ENCODE measurements at places on chromosomes 6 and 20.

DNA sequence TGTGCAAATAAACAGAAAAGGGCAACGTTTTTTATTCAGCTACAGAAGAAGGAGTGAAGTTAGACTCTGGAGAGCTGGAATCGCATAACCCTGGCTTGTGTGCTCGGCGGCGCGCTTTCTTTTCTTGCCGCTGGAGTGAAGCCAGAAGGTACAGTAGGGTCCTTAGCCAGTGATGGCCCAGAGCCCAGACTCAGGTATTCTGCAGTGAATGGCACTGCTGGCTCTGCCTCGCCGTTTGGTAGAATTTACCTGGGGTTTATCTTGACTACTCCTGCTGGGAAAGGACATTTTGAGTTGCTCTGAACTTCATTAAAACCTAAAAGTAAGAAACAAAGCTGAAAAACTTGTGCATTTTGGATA, 56.9 kb upstream of the TIAM2 start:
- DNase-seq = no peak

DNA sequence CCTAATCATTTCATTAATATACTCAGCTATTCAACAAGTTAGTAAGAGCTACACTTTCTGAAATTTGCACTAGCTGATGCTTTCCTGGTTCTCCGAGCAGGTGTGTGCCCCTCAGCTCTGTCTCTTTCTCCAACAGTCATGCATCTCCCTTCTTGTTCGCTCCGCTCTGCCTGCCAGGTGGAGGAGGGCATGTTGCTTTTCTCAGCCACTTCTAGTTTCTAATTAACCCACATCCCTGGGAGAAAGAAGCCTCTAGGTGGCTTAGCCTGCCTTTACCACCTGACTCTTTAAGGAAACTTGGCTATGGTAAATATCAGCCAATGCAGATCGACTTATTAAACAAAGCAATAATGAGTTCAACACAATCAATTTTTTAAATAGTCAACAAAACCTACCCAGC, 34.2 kb downstream of the LRFN2 start:
- DNase-seq = no peak

GRCh38 chr20:37389844-37390275, 43.9 kb downstream of the SRC start:
- DNase-seq = no peak

DNA sequence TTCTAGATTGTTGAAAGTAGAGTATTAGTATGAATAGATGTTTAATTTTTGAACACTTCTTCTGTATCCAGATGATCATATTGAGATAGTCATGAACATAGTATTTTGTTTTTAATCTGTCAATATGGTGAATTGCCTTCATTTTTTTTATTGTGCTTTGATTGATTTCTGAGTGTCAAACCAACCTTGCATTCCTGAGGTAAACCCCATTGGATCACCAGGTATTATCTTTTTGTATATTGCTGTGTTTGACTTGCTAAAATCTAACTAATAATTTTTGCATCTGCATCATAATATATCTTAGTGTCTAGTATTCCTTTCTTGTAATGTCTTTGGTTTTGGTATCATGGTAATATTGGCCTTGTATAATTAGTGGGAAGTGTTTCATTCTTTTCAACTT, 25.5 kb downstream of the SERPINB1 start:
- no peak for DNase-seq

- no peak for DNase-seq
Measured at GRCh38 chr6:75386050-75386770, 101.6 kb upstream of the TMEM30A start.

Data from GM12892 (cell line).